ENCODE measurements at places on chromosomes 3 and 15.

DNA sequence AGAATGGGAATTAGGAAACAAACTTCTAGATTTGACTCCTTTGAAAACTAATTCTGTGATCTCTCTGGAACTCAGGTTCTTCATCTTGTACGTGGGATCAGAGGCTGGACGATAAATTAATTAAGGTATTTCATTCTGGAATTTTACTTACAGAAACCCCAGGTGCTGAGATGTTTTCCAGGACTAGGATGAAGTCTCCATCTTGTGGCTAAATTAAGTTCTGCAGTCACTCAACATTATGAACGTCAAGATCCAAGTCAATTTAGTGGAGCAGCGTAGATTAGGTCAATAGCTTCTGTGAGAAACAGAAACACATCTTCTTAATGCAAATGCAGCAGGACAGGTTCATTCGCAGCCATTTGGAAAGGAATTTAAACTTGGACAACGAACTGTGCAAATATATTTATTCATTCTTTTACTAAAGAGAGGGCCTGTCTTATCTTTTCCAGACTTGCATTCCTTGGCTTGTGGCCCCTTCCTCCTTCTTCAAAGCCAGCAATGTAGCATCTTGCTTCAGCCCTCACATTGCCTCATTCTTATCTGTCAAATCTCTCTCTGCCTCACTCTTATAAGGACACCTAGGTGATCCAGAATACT is 26.7 kb upstream of the TMC3 start:
- DNase-seq, result no peak

GRCh38 chr3:139297588-139298311 is 46.1 kb upstream of the MRPS22 start:
- DNase-seq, result no peak

GRCh38 chr3:18090377-18090776 is 334.8 kb downstream of the SATB1 start:
- DNase-seq, result no peak

DNA sequence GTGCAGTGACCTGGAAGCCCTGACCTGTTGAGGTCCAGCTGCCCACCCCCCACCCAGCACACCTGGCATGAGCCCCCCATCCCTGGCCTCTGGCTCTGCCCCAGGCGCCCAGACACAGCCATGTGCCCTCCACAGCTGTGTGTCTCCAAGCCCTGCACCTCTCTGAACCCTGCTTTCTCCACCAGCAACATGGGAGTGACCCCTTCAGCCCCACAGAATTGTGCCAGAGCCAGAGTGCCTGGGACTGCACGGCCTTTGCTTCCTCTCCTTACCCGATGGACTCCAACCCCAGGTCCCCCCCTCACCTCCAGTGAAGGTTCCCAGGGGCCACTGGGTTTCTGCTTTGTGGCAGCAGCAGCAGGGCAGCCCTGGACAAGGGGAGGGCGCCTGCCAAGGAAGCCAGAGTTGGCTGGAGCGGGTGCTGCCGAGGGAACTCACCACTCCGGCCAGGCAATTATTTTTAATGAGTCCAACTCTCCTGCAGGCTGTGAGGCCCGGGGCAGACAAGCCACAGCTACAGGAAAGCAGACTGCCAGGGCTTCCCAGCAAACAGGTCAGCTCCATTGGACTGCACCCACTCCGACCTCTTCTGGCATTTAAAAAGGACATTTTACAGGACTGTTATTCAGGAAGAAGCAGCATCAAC is 24.1 kb downstream of the PRR20G start:
- DNase-seq, result no peak

GRCh38 chr15:99106417-99107220 is 1.7 kb downstream of the SYNM start:
- no peak for DNase-seq

DNA sequence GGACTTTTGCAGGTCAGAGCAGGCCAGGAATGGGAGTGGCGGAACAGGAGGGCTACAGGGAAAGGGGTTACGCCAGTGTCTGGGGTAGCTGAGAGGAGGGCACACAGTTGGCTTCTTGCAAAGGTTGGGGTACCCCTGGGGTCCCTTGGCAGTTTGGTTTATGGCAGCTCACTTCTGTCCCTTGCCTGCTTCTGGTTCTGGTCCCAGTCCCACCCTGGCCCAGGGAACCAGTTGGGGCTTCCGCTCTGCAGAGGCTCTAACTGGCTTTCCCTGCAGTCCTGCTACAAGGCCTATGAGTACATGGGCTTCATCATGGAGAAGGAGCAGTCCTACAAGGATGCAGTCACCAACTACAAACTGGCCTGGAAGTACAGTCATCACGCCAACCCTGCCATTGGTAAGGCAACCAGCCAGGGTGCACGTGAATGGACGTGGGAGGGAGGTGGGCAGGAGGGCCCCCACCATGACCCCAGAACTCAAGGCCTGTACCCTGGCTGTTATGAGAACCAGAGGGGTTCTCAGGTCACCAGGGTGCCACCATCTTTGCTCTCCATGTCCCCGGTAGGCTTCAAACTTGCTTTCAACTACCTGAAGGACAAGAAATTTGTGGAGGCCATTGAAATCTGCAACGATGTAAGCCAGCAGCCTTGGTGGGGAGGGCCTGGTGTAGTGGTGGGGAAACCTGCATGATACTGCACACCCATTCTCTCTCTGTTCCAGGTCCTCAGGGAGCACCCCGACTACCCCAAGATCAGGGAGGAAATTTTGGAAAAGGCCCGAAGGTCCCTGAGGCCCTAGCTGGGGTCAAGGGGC is 15.2 kb downstream of the CSRNP1 start:
- no peak for DNase-seq

GRCh38 chr15:55245059-55245458 is 44.6 kb downstream of the RAB27A start:
- no peak for DNase-seq

DNA sequence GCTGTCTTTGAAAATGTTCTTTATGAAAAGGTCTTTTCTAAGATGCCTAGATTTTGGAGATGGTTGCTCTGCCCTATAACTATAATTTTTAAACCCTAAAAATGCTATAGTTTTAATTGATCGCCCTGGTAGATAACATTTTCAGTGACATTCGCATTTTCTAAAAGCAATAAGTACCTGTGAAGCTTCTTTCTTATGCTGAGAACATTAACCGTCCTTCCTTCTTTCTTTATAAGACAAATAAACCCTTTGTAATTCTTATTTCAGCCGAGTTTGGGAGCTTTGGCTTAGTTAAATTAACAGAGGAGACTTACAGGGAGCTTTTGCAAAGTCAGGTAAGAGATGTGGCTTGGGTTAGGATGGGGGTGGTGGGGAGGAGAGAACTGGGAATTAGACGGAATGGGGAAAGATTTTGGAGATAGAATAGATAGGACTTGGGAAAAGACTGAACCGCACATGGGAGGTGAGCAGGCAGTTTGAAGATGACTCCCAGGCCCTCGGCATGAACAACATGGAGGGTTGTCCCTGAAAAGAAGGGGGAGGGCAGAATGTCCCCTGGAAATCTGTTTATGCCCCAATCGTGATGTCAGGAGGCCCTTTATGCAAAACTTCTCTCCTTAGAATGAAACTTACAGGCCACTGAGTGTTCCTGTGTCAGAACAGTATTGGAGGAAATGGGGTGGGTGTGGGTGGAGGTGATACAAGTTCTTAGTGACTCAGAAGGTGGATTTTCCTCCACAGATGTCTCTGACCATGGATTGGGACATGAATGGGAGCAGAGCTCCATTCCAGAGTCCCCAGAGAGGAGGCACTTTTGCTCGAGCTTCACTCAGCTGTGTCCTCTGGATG is 76.2 kb upstream of the LARS2 start:
- no peak for DNase-seq

DNA sequence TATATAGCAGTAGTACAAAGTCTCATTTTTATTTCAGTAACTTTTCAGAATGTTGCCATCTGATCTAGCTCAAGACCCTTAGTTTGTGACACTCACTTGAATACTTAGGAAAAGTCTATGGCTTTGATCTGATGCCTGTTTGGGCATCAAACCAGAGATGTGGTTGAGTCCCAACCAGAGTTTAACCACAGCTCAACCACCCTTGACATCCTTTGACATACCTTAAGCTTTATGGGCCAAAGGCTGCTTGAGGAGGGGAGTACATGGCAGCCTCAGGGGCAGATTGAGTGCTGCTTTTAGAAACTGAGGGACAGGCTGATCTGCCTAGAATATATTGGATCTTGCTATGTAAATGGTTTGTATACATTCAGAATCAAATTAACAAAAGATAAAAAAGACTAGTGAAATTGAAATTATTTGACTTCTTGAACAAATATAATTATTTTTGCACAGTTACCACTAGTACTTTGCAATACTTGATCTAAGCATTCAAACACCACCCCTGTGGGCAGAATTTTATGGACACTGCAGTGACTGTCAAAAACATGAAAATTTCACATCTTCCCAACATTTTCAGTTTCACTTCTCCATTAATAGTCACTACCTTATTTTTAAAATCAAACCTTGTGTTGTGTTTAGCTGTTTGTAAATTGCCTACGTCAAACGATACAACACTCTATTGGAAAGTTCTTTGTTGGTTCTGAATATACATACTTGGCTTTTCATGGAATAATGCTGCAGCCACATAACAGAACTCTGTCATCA is 199.8 kb downstream of the UBE2E2 start:
- DNase-seq, result no peak

GRCh38 chr3:137165117-137165806 is 207.5 kb downstream of the IL20RB start:
- DNase-seq, result no peak

Data from activated CD4-positive, alpha-beta T cell treated with anti-CD3 and anti-CD28 coated beads, Interleukin-2, amount 50 U/mL, for 48 hours (primary cell).